ENCODE measurements at places on chromosomes 11 and 22.

DNA sequence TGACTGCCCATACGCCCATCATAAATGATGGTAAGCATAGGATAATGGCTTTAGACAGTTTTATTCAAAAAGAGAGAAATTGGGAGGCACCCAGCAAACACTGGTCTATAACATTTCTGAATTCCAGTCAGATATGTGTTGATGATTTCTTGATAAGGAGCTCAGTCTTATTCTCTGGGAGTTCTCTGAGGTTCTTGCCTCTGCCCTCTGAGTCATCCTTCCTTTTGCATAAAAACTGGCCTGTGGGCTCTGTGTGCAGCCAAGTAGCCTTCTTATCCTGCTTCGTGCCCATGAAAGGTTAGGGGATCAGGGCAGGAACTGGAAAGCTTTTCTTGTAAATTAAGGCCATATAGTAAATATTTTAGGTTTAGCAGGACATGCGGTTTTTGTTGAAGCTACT lies 48.9 kb downstream of the FAR1 start:
- DNase-seq = no peak

DNA sequence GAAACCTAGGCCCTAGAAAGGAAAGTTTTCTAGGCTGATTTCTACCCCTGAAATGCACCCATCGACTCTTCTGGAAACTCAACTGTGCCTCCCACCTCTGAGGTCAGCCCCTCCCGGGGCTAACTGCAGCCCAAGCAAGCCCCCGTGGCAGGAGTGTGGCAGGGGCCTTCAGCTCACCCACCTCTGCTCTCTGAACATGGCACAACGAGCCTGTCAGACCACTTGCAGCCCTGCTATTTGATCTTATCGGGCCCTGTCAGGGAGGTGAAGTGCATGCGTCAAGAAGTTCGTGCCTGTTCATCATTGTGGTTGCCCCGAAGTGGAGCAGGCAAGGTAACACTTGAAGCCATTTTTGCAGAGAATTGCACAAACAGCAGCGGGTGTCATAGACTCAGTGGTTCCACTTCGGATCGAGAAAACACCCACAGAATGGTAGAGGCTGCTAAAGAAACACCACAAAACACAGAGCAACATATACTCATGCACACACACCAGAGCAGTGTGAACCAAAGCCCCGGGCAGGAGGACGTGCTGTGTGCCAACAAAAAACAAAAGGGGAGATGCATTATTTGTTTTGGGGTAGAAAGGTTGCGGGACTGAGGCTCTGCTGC lies 262.7 kb downstream of the ETS1 start:
- peak; percentile 90 for DNase-seq

DNA sequence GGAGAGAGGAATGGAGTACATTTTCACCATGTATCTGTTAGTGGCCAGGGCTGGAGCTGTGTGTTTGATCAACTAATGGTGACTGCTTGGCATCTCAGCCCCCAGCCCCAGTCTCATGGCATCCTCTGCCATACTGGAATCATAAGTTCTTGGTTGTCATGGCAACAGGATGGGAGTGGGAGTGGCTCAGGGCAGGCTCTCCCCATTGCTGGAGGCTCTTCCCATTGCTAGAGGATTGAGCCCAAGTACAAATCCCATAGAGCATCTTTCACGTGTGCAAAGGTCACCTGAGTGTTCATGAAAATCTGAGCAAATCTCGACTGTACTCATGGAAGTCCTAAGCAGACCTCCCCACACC lies 14.9 kb downstream of the DNAJB13 start:
- DNase-seq = no peak

- DNase-seq = peak; percentile 17
These were observed 78.5 kb downstream of the BUD13 start for GRCh38 chr11:116694349-116694725.

DNA sequence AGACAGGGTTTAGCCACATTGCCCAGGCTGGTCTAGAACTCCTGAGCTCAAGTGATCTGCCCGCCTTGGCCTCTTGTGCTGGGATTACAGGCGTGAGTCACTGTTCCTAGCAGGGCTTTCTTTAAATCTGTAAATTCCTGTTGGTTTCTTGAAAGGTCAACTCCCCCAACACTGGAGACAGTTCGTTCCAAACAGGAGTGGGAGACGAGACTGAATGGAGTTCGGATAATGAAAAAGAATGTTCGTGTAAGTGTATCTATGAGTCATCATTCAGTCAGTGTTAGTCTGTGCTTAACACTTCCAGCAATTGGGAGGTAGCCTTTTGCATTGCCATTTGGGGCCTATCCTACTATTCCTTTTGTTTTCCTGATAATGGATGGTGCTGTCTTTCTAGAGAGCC lies 10.0 kb upstream of the BACE1-AS start:
- no peak for DNase-seq

DNA sequence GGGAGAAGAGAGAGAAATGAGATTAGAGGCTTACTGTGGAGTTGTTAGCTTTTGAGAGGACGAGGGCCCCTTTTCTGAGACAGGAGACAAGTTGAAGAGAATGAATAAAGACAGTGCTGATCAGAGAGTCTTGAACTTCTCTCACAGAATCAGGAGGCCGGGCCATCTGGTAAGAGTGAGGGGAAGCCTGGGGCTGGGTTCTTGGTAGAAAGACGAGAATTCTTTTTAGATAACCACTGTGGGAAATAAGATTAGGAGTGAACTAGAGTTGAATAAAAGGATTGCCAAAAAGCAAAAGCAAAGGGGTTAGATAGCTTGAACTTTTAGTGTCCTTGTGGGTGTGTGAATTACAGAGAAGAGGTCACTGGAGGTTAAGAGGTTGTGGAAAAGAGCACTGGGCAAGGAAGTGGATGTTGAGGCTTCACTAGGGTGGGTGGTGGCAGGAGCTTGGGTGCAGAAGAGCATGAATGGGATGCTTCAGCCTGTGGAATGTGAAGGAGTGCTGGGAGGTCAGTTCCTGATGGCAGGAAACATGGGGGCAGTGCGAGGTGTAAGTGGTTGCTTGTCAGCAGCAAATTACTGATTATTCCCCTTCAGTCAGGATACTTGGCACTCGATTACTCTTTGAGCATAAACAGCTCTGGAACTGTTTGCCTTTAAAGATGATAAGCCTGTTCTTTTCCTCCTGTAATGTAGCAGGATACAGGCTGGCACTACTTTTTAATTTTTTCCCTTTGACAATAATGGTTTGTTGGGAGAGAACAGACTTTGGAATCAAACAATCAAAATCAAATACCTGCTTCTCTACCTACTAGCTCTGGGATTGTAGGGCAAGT lies 98.3 kb downstream of the ARHGAP42 start:
- no peak for DNase-seq

GRCh38 chr22:38471237-38471636 lies 3.3 kb downstream of the KDELR3 start:
- no peak for DNase-seq

- DNase-seq = no peak
These were observed 19.2 kb downstream of the TNKS1BP1 start for GRCh38 chr11:57305523-57305922.

- DNase-seq = no peak
These were observed at the start of gene IL18BP for GRCh38 chr11:71998649-71999310. Gene IL18BP, plus strand, starts transcription at chr11:71998909. Its CDS starts 1,076 bp downstream, at chr11:71999985.

- DNase-seq = no peak
These were observed 556.5 kb downstream of the NELL1 start for GRCh38 chr11:21225860-21226259.

- no peak for DNase-seq
These were observed 4.4 kb upstream of the RNF169 start for GRCh38 chr11:74744277-74744676.

GRCh38 chr22:44633647-44634046 lies 68.4 kb upstream of the PRR5 start:
- no peak for DNase-seq

GRCh38 chr11:65053827-65054508 lies 4.4 kb downstream of the NAALADL1 start:
- DNase-seq = no peak

GRCh38 chr11:118059246-118059940 lies 17.5 kb upstream of the TMPRSS4 start:
- no peak for DNase-seq

- DNase-seq = no peak
These were observed 134.0 kb downstream of the FAM76B start for GRCh38 chr11:95655536-95655935.

- DNase-seq = no peak
These were observed 119.7 kb downstream of the ETS1 start for GRCh38 chr11:128467610-128468041.

DNA sequence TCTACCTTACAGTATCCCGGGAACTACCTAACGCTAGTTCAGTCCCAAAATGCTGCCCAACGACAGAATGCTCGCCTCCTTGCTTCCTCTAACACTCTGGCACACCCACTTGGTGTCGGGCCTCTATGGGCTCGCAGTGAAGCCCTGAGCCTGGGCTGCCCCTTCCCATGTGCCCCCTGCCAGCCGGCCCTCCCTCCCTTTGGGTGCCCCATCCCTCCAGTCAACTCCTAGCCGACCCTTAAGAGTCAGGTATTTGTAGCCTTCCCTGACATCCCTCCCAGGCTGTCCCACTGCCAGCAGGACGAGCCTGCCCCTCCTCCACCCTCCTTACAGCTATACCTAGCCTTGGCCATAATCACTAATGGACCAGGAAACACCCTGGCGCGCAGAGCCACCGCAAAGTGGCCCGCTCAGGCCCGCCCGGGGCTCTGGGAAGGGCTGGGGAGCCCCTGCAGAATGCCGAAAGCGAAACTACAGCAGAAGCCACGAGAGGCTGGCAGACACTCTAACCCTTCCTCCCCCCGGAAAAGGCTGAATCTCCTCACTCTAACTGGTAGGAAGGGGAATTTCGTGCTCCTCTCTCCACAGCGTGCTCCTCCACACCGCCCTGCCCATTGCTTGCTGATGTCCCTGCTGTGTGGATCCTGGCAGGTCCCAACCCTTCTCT lies 8.2 kb downstream of the CBX7 start:
- DNase-seq = peak; percentile 80

DNA sequence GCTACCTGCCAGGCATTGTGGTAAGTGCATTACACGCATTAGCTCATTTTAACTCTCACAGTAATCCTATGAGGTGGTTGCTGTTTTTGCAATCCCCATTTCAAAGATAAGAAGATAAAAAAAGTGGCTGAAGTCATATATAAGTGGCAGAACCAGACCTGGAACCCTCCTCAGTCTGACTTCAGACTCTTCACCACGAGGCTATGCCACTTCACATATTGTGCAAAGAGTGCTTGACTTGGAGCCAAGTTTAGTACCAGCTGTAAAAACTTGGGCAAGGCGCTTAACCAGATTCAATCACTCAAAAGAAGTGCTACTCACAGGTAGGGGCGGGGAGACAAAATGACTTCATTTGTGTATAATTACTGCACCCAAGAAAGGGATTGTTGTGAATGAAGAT lies 15.3 kb downstream of the BPIFC start:
- no peak for DNase-seq

- peak; percentile 41 for DNase-seq
These were observed 341.4 kb downstream of the BRD1 start for GRCh38 chr22:49486225-49486624.

DNA sequence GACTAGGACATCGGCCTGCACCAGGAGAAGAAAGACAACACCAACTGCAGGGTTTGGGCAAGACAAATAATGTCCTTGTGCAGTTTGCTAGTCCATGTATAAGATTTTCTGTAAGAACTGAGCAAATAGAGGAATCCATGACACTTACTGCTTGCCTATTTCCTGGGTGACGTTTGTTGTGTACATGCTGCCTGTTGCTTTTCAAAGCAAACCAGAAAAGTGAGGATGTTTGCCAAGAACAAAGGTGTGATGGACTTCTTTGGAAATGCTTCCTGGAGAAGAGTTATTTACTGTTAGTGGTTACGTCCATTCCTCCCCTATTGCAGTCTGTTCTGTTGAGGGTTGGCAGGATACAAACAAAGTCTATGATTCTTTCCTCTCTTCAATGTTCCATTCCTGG lies 126.5 kb downstream of the CASP12 start:
- DNase-seq = no peak

GRCh38 chr11:19511413-19512183 lies 201.0 kb upstream of the NAV2 start:
- DNase-seq = no peak
